ENCODE measurements at places on chromosomes 12 and 14. TPM values are rescaled to one million over a fixed set of nuclear protein-coding genes. Genes with fewer than 3 reads are reported as not detected.

GRCh38 chr12:71865166-71865713, 25.7 kb downstream of the TBC1D15 start:
- no peak for DNase-seq

GRCh38 chr12:108430245-108430644, 84.8 kb upstream of the FICD start:
- DNase-seq = no peak

- peak; percentile 46 for DNase-seq
Measured at GRCh38 chr14:89386212-89386886, 30.7 kb downstream of the FOXN3 start.

DNA sequence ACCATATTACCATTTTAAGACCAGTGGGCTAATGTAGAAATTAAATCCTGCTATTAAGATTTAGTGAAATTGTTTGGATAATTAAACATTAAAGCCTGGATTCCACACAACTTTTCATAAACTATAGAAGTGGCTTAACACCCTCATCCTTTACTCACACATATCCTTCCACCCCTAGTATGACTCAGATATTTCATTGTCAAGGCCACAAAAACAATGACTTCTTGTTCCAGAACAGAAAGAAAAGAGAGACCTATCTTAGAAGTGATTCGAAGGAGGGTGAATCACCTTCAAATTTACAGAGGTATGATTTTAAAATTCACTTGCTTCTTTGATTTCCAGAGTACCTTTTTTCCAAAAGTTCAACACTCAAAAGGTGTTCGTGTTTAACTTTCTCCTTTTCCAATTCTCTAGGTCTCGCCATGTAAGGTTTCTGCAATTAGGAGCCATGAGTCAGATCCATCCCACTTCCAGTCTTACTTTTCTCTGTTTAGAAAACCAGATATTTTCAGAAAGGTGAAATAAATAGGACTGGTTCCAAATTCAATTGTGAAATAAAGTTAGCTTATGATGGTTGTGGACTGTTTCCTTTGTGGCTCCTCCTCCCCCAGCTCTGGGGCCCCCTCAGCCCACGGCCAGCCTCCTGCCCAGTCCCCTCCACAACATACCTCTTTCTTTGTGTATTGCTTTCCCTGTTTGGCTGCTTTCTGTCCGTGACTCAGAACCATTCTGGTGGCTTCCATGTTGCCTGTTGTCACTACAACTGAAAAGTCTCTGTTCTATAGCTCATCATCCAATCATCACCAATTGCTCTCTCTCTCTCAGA, 24.6 kb upstream of the MGP start:
- no peak for DNase-seq

DNA sequence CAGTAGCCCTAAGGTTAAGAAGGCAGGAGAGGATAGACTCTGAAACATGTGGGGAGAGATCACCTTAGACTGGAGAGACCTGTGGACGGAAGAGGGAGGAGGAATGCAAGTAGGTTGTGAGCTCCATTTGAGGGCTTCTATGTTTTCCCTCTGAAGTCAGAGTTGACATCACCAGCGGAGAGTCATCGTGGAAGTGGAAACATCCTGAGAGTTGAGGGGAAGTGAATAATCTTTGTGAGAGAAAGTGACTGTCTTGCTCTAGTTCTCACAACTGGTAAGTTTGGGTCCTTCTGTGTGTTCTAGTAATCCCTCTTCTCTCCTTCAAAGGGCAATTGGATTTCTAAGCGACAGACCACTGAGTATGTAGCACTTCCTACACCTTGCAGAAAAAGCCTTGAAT, 103.6 kb upstream of the CCND2 start:
- no peak for DNase-seq

GRCh38 chr14:83988275-83988674, 1541.7 kb upstream of the FLRT2 start:
- no peak for DNase-seq

The RTN1 gene
- total RNA-seq = 3.0 TPM

The SLC6A12 gene
- 0.65 TPM for total RNA-seq
